Caco-2 (cell line): ENCODE measurements at places on chromosomes 4 and X.

DNA sequence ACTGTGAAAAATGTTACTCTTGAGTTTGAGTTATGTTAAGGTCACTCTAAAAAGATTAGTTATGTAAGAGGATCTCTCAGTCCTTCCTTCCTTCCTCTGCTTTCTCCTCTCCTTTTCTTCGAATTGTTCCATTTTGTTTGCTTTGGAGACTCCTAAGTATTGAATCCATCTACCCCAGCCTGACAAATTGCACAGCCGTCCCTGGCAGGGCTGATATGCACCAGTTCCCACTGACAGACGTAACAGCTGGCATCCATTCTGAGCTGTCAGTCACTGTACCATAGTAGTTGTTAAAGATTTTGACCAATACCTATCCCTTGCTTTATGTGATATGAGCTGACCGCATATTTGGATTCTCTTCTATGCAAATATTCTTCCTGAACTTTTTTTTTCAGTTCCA, 210.7 kb upstream of the IGFBP7 start:
- DNase-seq, result no peak

- DNase-seq, result peak; percentile 30
These were observed 2.1 kb downstream of the MTM1 start for GRCh38 chrX:150570512-150570911.

DNA sequence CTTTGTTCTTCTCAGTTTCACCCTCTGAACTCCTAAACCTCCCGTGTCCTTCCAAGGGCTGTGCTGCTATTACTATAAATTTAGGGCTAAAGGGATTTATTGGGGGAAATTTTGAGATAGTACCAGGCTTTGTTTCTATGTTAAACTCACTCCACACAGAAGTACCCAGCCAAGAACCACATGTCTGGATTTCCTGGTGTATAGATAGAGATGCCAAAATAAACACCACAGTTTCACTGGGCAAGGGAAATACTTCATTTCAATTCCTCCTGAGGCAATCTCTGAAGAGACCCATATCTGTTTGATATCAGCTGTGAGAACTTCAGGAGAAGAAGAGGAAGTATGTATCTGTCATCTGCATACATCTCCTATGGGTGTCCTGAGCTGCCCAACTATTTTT, 21.7 kb upstream of the CLNK start:
- DNase-seq, result no peak

- no peak for DNase-seq
These were observed 7.9 kb downstream of the RAB33A start for GRCh38 chrX:130179579-130180215.

GRCh38 chrX:13764281-13764680, 29.7 kb downstream of the OFD1 start:
- DNase-seq, result no peak

GRCh38 chr4:76485450-76485849, 50.4 kb downstream of the SHROOM3 start:
- no peak for DNase-seq

DNA sequence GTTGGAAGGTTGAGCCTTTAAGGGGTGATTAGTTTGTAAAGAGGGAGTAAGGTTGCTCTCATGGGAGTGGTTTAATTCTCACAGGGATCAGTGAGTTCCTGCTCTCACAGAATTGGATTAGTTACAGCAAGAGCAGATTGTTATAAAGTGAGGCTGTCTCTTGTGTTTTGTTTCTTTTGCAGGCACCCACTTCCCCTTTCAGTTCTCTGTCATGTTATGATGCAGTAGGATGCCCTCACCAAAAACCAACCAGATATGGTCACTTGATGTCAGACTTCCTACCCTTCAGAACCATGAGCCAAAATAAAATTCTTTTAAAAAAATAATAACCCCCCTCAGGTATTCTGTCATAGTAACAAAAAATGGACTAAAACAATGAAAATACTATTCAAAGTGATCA, 19.9 kb upstream of the IGSF1 start:
- DNase-seq, result no peak

GRCh38 chr4:166197166-166197565, 324.1 kb downstream of the TLL1 start:
- DNase-seq, result no peak

GRCh38 chr4:61294936-61295335, 94.8 kb downstream of the ADGRL3 start:
- no peak for DNase-seq

DNA sequence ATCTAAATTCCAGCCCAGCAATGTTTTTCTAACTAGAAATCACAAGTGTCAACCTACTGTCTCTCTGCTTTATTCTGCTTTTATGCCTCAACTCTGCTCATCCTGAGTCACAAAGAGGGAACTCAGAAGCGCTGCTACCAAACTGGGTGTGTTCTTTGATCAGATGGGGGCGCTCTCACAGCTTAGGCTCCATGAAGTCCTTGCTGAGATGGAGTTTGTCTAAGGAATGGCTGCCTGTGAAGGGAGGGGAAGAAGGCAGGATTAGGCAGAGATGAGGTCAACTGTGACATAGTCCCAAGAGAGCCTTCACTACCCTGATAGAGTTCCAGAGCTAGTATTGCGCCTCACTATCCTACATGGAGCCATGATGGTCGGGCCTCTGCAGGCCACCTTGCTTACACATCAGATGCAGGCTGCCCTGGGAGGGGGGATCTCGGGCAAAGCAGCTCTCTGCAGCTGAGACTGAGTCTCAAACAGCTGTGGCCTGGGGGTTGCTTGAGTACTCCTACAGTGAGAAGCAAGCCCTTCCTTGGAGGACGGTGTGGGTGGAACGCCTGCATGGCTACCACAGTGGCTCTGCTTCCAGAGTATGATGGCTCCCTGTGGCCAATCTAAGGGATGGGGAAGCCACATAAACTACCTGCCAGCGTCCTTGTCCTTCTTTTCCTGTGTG, 219.9 kb downstream of the CCNG2 start:
- no peak for DNase-seq

DNA sequence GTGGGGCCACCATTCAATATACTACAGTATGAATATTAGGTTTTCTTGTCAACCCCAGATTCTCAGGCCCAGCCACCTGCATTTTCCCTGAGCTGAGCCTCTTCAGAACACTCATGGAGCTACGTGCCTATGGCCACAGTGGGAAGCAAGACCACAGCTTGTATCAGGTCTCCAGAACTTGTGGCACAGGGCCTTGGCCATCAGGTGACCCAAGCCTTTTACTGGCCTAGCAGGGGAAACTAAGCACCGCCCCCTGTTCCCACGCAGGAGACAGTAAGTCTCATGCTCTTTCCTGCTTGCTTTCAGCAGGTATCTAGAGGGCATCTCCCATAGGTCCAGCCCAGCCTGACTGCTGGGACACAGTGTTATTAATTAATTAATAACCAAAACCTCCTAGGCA, 138.4 kb upstream of the MAMLD1 start:
- no peak for DNase-seq

GRCh38 chr4:80751200-80751599, 279.3 kb upstream of the BMP3 start:
- DNase-seq, result no peak

GRCh38 chr4:152443859-152444258, 92.0 kb downstream of the FBXW7 start:
- no peak for DNase-seq

DNA sequence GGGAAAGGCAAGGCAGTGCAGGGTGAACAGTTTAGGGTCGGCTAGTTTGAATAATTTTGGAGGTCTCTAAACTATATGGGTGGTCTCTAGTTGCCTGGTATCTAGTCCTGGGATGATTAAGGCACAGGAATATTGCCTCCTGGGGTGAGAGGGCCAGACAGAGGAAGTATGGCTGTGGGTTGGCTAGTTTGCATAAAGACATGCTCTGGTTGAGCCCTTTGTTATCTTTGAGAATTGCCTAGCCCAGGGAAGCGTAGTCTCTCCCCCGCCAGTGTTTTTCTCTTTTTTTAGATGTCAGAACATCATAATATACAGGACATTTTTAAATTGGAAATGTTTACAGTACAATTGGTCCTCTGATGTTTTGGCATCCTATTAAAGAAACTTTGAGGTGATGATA, 163.5 kb downstream of the PWWP3B start:
- DNase-seq, result no peak

DNA sequence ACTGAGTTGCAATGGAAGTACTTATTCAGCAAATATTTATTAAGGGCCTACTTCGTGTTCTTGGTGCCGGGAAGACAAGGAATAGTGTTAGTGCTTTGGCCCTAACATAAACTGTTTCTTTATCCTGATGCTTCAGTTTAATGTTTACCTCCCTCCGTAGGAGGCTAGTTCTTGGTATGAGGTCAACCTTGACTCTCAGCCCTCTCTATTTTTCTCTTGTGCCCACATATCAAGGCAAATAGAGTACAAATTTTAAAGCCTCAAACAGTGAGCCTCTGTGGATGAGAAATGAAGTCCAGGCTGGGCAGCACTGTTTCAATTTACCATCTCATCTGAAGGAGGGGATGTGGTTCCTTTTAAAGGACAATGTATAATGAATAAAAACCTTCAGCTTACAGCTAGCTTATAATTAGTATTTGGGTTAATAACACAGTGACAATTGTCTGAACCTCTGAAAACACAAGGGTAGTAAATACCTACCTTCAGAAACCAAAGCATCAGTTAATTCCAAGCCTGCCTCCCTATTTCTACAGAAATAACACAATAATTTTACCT, 68.5 kb downstream of the SH3RF1 start:
- no peak for DNase-seq

DNA sequence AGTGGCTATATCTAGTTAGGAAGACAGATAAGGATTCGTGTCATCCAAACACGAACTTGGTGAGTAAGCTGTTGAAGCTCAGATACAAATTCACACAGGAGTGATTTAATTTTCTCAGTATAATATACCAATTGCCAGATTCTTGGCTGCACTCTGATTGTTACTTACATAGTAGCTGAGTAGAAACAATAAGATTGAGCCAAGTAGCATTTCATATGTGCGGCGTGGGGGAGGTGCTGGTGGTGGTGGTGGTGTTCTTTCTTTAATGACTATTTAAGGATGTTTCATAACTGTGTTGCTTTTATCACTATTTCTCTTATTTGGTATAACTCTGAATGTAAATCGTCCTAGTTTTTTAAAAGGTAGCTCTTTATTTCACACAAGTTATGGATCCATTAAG, 102.9 kb downstream of the UGT8 start:
- no peak for DNase-seq

GRCh38 chr4:87266986-87267385, 46.6 kb upstream of the KLHL8 start:
- DNase-seq, result no peak

GRCh38 chrX:55919367-55920221, 202.0 kb downstream of the RRAGB start:
- no peak for DNase-seq

GRCh38 chr4:8314691-8315255, 45.2 kb downstream of the HTRA3 start:
- DNase-seq, result peak; percentile 14

- DNase-seq, result no peak
These were observed 16.5 kb downstream of the CXCL1 start for GRCh38 chr4:73885574-73886267.

DNA sequence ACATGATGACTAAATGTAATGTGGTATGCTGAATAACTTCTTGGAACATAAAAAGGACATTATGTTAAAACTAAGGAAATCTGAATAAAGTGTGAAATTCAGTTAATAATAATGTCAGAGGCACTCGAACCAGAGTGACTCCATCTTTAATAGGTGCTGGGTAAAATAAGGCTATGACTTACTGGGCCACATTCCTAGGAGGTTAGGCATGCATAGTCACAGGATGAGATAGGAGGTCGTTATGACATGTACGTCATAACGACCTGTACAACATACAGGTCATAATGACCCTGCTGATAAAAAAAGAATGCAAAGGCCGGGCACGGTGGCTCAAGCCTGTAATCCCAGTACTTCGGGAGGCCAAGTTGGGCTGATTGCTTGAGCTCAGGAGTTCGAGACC, 28.9 kb upstream of the OPHN1 start:
- DNase-seq, result peak; percentile 23

- no peak for DNase-seq
These were observed 3.4 kb downstream of the YTHDC1 start for GRCh38 chr4:68346461-68346860.

- no peak for DNase-seq
These were observed 34.9 kb downstream of the ELOVL6 start for GRCh38 chr4:110163327-110164069.

GRCh38 chrX:143472347-143472938, 44.8 kb downstream of the SPANXN3 start:
- DNase-seq, result no peak

- no peak for DNase-seq
These were observed 96.2 kb downstream of the RELL1 start for GRCh38 chr4:37590016-37590415.

GRCh38 chr4:67727124-67727850, 26.3 kb upstream of the UBA6 start:
- DNase-seq, result no peak

GRCh38 chr4:106652095-106652494, 283.5 kb upstream of the GIMD1 start:
- DNase-seq, result no peak

GRCh38 chrX:133530960-133531359, 115.7 kb upstream of the GPC4 start:
- DNase-seq, result no peak

- DNase-seq, result peak; percentile 67
These were observed 144.3 kb upstream of the NLGN4X start for GRCh38 chrX:6372981-6373380.

DNA sequence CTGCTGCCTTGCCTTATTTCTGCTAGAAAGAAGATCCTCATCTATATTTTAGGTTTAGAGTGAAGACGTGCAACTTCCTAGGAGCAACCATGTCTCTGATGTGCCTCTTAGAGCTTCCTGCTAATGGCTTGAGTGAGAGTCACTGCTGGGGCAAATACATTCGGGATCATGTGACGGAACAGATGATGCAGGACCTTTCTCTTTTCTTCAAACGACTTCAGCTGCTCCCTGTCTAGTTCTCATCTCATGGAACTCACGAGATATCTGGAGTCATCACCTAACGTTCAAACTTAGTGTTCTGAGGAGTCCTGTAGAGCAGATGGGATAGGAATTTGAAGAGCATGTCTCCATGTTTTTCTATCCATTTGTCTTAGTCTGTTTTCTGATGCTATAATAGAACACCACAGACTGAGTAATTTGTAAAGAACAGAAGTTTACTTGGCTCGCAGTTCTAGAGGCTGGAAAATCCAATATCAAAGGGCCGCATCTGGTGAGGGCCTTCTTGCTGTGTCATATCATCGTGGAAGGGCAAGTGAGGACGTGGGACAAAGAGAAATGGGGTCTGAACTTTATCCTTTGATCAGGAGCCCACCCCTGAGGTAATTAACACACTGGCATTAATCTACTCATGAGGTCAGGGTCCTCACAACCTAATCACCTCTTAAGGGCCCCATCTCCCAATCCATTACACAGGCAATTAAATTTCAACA, 43.5 kb upstream of the SCRG1 start:
- no peak for DNase-seq
